Large intestine (tissue), 12 donors: ENCODE measurements at places on chromosomes 16 and 17.

GRCh38 chr17:77844681-77845080, 113.8 kb upstream of the TNRC6C start:
- DNase-seq, result no peak

DNA sequence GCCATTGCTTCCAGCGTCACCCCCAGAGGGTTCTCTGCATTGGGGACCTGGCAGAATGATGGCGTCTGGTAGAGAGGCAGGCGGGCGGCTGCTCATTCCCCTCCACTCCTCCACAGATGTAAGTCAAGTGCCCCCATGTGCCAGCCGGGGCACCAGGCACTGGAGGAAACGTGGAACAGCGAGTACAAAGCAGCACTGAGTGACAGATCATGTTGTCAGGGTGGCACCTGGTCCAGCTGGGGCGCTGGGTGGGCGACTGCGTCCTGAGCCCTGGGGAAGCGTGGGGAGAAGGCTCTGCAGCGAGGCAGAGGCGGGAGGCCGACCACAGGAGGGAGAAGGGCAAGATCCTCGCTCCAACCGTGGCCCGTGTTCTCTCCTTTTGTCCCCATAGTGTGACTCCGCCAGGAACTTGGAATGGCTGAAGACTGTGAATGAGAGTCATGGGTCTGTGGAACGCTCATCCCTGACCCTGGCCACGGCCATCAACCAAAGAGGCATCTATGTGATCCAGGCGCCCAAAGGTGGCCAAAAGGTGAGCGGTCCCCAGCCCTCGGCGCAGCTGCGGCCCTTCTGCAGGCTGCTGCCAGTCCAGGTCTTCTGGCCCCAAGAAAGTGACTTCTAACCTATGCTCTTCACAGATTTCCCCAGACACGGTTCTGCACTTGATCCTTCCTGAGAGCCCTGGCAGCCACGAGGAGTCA, 76.7 kb downstream of the RNF213 start:
- DNase-seq, result no peak

- no peak for DNase-seq
Observed at GRCh38 chr17:43521389-43521788, 24.8 kb downstream of the ETV4 start.

DNA sequence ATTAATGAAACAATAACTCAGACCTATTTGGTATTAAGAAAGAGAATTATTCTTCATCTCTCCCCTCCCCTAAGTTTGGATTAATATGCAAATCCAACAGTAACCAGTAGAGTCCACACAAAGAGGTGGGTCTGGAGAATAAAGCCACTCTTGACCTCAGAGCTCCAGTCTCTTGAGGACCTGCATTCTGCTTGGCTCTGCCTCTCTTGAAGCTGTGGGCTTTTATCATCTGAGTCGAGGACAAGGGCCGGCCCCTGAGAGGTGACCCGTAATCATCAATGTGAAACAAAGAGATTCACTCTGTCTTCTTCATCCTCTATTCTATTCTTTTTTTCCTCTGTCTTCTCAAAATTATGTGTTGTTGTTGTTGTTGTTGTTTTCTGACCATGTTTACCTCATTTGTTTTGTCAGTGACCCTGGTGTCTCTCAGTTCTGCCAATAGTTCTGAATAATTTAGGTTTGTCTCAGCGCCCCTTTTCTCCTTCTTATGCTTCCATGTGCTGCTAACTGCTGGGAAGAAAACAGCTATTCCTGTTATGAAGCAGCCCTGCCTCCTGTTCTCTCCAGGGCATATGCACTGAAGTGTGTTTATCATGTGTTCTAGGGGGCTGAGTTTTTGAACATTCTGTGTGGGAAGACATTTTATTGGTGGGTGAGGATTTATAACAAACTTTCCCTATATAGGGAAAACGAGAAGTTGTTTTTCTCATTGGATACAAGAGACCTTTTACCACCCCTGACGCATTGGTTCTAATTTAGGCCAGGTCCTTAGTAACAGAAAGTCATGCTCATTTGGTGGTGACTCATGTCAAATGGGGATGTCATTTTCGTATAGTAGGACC, 135.8 kb downstream of the TRIM37 start:
- DNase-seq, result no peak
